ENCODE measurements at places on chromosomes 2 and 18.
A peak's percentile ranks its signal among the peaks of the same experiment; 100 is the strongest.

DNA sequence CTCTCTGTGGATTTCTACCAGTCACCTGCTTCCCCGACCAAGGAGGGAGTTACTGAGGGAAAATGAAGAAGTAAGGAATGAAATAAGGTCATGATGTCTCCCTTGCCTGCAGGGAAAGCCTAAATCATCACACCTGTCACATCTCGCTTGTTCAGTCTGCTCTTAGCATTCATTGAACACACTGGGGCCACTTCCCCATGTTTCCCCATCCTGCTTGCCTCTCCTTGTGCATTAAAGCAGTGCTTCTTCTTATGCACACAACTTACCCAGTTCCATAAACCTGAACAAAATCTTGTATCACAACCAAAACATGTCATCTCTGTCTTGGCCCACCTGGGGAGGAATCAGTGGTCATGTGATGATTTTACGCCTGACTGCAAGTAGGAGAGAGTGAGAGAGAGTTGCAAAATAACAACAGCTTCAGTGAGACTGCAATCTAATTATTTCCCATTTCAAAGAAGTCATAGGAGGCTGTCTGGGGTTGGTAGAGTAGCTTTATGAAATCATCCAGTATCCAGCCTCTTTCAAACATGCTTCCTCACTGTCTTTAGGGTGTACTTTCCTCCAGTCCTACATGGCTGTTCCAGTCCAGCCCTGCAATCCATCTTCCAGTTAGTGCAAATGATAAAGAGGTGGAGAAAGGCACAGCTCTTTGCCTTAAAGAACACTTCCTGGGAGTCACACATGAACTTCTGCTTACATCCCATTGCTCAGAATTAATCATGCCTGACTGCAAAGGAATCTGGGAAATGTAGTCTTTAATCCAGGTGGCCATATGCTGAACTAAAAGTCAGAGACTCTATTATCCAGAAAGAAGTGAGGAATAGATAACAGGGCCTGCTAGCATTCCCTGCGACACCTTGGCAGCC, 220.1 kb downstream of the HAUS1 start:
- no peak for DNase-seq

DNA sequence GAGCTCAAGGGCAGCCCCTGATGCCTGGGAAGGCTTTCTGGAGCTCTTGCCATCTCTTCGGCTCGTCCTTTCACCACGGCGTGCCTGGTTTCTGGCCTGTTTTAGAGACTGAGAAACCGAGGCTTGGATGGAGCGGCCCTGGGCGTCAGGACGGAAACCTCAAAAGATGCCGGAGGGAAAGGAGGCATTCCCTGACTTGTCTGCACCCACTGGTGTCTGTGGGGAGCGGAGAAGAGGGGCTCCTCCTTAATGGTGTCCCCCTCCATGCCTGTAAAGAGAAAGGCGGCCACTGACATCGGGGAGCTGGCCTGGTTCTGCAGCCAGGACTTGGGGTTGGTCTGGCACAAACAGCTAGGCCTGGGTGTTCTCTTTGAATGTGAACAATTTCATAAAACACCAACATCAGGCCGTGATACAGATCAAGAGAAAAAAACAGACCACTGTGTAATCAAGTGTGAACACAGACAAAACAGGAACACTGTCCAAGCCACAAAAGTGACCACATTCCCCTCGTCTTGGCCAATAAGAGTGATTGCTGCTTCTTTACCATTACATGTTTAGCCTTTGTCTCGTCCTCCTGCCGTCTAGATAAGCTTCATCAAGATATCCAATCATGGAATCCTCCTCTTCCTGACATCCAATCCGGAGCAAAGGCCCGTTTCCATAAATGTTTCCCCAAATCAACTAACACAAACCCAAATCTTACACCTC, 633 bp upstream of the ILKAP start:
- no peak for DNase-seq

DNA sequence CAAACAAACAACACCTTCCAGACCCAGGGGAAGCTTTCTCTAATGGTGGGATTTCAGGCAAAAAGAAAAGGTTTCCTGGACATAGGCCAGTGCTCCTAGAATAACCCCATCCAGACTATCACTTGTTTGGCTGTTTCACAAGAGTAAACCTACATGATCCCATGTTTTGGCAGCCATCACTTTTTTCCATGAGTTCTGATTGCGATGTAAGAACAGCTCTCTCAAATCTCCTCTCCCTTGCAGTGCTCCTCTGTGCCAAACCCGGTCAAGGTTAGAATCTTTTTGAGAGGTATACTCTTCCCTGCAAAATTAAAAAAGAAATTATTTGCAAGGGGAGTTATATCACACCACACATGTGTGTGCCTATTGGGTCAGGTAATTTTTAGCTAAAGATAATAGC, 11.9 kb downstream of the GRP start:
- DNase-seq: no peak

- DNase-seq: no peak
These were observed 77.5 kb downstream of the EPB41L3 start for GRCh38 chr18:5466256-5466655.

DNA sequence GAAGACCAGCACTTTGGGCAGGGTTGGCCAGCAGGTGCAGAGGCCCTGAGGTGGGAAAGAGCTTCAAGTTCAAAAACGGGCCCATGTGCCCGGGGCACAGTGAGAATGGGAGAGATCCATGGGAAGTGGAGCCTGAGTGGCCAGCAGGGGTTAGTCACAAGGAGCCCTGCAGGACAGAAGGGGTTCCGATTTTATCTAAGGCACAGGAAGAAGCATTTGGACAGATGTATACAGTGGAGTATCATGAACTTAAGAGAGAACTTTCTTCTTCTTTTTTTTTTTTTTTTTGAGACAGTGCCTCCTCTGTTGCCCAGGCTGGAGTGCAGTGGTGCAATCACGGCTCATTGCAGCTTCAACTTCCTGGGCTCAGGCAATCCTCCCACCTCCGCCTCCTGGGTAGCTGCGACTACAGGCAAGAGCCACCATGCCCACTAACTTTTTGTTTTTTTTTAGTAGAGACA, 24.0 kb downstream of the WIPF1 start:
- DNase-seq: no peak

DNA sequence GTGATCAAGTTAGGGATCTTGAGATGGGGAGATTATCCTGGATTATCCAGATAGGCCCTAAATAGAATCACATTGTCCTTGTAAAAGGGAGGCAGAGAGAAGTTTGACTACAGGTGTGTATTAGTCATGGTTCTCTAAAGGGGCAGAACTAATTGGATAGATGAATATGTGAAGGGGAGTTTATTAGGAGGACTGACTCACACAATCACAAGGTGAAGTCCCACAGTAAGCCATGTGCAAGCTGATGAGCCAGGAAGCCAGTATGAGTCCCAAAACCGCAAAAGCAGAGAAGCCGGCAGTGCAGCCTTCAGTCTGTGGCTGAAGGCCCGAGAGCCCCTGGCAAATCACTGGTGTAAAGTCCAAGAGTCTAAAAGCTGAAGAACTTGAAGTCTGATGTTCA, 275.8 kb downstream of the KCNS3 start:
- no peak for DNase-seq

- no peak for DNase-seq
These were observed 47.0 kb downstream of the ARMC9 start for GRCh38 chr2:231245249-231246094.

DNA sequence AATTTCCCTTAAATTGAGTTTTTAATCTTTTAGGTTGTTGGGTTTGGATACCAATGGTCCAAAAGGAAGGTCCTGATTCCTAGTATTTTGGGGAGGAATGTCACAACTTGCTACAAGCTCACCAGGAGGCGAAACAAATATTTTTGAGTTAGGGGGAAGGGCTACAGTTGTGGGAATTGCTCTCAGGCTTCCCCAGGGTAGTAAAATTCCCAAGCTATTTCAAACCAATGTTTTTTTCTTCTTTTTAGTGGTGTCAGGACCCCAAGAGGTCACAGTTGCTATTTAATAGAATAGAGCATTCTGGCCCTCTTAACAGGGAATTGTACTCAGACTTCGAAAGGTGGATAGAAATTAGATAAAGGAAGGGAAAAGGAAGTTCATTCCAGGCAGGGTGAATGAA, 68.5 kb upstream of the ST3GAL5 start:
- DNase-seq: no peak

GRCh38 chr2:15653806-15654726, 62.4 kb downstream of the DDX1 start:
- DNase-seq: no peak

DNA sequence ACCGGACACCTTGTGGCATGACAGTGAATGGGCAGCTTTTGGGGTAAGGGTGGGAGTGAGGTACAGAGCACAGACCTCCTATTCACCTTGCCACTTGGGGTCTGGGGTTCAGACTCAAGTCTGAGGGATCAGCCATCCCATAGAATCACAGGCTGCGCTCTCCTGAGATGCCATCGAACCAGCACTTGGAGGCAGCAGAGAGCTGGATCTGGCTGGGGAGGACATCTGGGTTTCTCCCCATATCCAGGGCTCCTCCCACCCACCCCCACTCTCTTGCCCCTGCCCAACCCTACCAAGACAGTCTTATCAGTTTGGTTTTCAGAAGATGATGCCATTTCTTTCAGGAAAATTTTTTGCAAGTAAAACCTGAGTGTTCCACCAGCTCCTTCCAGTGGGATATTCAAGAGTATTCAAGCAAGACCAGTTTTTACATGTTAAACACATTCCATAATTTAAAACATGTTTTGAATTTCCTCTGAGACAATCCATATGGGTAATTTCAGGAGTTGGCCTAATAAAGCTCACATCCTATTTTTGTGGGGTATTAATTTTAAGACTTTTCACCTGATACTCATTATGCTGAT, 29.2 kb upstream of the TEX44 start:
- peak; percentile 84 for DNase-seq

DNA sequence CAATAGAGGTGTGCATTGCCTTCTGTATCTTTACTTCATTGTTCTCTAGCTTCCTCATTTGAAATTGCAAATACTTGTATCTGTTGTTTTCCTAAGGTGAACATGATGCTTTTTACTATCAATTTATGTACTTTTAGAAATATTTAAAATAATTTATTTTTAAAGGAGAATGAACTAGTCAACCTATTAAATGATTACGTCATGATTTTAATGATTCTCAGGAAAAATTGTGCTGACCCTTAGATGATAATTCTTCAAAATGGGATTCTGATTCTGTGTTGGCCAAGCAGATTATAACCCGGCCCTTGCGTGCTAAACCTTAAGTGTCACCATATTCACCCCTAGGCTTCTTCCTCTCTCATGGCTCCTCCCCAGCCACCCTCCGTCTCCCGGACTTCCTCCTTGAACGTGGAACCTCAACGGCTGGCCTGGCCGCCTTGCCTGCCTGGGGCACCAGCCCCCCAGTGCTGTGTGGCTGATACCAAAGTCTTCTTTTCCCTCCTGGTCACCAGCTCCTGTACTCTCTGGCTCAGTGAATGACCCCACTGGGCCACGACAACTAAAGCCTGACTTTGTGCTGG, 292.0 kb downstream of the GBX2 start:
- no peak for DNase-seq

DNA sequence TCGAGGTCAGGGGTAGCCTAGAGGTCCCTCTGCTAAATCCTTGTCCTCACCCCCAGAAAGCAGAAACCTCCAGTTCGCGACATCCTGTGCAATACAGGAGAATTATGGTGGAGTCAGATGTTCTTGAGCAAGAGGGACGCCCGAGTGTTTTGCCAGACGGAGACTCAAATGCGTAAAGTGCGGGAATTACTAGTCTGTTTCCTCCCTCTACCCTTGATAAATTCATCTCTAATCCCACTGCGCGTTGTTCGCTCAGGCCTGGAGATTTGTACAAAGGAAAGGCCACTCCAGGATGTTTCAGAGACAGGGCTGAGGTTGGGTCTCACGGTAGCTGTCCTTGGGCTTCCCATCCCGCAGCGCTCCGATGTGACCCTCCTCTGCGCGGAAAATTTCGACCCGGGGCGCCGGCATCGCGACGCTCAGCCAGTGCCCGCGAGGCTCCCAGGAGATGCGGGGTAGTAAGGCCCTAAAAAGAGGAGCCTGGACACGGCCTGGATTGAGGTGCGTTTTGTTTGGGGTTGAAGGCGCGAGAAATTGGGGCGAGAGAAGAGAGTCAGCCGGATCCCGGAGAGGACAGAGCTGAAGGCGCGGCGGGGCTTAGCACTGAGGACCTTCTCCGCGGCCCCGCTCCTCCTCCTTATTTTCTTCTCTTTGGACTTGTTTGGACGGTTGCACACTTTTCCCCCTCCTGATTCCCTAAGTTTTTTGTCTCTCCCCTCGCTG, 2.6 kb upstream of the NEUROD1 start:
- DNase-seq: peak; percentile 32

GRCh38 chr18:2794159-2794558, 52.6 kb upstream of the EMILIN2 start:
- no peak for DNase-seq

DNA sequence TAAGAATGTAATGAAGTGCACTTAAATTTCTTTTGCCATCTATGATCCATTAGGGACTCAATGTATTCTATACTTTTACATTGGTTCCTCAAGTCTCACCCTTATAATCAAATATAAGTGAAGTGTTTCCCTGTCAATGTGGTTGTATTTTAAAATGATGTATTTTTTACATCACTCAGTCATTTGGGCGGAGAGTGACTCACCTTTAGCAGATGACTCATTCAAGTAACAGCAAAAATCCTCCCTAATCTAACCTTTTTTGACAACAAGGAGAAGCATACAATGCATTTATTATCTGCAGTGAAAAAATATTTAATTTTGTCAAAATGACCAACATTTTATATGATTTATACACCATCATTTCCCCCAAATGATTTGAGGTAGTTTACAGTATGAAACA, 94.4 kb downstream of the FANCL start:
- no peak for DNase-seq

DNA sequence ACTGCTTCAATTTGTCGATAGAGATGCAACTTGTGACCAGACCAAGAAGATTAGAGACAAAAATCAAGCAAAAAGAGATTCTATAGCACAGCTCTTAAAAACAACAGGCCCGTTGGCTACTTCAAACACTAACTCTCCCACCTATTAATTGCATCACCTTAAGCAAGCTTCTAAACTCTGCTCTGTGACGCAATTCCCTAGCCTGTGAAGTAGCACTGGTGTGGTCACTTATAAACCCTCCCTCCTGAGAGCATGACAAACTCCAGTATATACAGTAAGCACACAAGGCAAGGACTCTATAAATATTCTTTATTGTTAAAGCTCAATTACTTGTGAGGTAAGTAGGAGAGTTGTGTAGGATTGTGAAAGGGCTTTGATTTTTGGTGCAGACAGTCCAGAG, 72.3 kb downstream of the CMPK2 start:
- no peak for DNase-seq
